ENCODE measurements at places on chromosomes 12 and 14.

- no peak for DNase-seq
Measured at GRCh38 chr12:26406813-26407212, 211.4 kb downstream of the SSPN start.

DNA sequence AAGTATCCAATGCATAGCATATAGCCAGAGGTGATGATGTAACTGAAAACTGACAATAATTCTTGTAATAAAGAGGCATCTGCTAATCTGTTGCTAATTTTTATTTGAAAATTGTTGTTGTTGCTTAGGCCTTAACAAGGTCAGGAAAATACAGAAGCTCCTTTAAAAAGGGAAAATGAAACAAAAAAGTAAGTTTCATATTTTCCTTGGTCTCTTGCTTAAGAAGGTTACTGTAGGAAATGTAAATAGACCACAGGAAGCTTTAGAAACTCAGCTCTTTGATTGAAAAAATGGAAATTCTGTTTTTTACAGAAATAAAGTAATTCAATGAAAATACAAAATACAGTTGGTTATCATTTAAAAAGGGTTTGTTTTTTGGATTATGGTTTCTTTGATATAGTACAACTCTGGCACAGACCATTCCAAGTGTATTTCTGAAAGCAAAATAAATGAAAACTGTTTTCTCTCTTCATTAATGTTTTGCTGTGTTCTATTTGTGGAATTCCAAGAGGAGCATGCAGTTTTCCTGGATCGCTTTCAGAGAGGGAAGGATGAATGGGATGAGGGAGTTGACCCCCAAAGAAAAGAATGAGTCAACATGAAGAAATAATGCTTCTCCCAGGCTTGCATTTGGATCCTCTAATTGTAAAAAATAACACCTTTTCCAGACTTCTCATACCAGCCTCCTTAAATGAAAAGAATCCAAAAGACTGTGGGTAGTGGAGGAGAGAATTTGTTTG is 398.0 kb upstream of the FAR2 start:
- DNase-seq = no peak

GRCh38 chr12:79098530-79098929 is 234.0 kb downstream of the SYT1 start:
- DNase-seq = no peak

GRCh38 chr14:55411426-55412389 is at the start of gene ATG14:
TSS of gene ATG14 (minus strand) at chr14:55411830. CDS start at chr14:55411822, 8 bp downstream.
- peak; percentile 73 for DNase-seq

GRCh38 chr12:33317746-33318145 is 121.9 kb downstream of the SYT10 start:
- DNase-seq = no peak

GRCh38 chr14:86938320-86938719 is 1054.7 kb downstream of the GALC start:
- DNase-seq = no peak

DNA sequence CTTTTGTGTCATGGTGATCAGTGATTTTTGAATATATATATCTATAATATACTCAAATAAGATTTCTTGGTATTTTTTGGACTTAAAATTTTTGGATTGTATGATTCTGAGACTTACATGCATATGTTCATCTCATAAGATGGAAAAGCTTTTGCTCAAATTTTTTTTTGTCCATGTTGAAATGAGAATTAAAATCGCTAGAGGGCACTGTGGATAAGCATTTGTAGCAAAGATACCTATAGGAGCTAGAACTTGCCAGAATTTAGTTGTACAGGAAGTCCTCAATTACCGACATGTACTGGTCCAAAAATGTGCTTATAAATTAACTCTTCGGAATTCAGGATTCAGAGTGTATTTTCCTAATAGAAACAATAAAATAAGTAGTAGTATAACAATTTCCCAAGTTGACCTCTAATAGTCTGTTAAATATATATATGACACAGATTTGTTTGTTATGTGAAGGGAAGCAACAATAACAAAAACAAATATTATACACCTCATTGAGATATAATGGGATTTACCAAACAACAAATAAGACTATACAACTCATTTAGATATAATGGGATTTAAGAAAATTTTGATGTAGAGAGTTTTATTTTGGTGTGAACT is 179.6 kb downstream of the TMEM117 start:
- no peak for DNase-seq

GRCh38 chr14:37147310-37147880 is 25.0 kb downstream of the SLC25A21 start:
- no peak for DNase-seq

- DNase-seq = peak; percentile 64
Measured at GRCh38 chr12:96194971-96195844, 1.0 kb downstream of the ELK3 start.

DNA sequence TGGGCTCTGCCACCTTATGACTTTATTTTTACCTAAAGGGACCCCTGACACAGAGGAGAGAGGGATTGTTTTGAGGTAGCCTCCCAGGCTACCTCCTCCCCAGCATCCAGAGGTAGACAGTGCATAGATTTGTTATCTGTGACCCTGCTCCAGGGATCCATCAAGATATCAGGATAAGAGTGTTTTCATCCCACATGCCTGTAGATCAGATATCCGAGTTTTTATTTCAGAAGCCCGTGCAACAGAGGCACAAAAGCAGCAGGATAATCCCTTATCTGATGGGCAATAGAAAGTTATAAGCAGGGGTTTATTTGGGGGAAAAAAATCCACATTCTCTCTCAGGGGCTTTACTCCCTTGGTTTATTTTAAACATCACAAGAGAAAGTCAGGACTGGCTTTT is 117.0 kb upstream of the RPH3A start:
- DNase-seq = no peak

DNA sequence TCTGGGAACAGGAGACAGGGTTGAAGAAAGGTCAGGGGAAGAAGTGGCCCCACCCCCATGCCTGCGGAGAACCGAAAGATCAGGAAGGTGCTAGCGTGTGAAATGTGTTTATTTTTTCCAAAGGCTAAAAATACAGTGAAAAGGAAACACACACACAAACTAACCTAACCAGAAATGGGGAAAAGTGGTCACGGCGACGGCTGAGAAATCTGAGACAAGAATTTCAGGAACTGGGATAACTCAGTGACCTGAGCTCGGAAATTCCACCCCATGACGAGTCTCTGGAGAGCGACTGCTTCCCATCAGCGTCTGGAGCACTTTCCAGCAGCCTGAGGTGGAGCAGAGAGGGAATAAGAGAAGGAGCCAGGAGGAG is 16.6 kb upstream of the RND1 start:
- DNase-seq = no peak

DNA sequence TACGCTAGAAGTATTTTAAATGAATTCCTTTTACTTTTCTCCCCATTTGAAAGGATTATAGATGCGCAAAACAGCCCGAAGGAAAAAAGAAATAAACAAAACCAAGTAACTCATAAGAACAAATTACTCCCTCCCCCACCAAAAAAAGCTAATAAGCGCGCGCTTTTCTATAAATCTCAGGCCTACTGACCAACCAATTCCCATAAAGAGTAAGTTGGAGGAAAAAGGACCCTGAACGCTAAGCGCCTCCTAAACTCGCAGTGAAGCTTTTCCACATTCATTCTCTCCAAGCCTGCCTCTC is 588 bp downstream of the MBIP start:
- DNase-seq = no peak

DNA sequence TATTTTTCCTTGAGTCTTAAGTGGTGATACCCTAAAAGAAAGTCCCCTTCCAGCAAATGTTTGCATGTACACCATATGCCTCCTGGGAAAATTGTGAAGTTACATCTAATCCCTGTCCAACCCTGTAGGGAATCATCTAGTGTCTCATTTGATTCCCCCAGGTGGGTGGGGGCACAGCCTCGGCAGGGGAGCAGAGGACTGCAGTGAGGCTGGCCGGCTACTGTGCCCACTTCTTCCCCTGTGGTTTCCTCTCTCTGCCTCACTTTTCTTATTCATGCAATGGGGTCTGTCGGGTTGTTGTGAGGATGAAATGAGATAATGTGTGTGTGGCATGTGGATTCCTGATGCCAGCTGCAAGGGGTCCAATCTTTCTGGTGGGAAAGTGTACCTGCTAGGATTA is 6.0 kb downstream of the PAPLN start:
- no peak for DNase-seq

DNA sequence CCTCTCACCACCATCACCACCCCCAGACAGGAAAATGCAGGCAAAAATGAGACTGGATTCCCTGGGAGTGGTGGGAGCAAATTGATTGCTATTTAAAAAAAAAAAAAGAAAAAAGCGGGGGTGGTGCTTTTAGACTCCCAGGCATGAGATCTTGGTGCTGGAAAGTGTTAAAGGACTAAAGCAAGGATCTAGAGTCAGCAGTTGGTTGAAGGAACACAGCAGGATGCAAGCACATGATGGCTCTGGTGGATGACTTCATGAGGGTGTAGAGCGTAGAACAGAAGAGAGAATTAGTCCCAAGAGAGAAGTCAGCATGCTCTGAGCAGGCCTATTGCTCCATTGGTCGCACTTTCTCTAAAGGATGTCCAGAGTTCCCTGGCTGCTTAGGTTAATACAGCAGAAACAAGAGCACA is 183.8 kb upstream of the HMGA2 start:
- no peak for DNase-seq

GRCh38 chr12:111467857-111468241 is 62.1 kb downstream of the SH2B3 start:
- DNase-seq = no peak

DNA sequence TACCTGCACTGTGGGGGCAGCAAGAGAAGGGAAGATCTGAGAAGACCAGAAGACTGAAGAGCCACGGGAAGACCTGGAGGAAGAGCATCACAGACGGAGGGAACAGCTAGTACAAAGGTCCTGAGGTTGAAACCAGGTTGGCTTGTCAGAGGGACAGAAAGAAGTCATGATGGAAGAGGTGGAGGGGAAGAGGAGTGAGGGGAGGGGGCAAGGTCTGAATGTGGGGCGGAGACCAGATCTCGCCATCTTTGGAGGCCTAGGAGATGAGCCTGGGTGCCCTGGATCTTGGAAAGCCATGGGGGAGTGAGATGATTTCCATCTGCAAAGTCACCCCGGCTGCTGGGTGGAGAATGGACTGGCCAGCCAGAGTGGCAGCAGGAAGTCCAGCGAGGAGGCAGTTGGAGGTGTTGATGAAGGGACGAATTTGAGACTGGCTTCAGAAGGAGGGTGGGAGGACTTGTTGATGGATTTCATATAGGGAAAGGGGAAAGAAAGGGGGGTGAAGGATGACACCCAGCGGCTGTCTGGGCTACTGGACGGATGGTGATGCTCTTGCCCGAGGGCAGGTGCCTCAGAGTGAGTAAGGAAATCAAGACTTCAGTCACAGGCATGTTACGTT is 14.6 kb upstream of the UBC start:
- DNase-seq = no peak

DNA sequence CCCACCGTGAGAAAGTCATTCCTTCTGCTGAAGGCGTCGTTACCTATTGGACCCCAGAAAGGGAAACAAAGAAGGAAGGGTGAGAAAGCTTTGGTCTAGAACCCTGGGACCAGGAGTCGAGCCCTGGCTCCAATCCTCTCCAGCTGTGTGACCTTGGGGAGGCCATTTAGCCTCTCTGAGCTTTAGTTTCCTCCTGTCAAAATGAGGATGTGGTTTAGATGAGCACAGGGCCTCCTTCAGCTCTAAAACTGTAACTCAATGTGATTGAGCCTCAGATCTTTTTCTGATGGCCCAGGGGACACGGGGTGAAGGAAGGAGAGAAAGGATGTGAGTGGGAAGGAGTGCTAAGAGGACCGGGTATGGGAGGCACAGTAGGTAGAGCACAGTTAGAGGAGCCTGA is 7.7 kb downstream of the JDP2 start:
- DNase-seq = no peak

DNA sequence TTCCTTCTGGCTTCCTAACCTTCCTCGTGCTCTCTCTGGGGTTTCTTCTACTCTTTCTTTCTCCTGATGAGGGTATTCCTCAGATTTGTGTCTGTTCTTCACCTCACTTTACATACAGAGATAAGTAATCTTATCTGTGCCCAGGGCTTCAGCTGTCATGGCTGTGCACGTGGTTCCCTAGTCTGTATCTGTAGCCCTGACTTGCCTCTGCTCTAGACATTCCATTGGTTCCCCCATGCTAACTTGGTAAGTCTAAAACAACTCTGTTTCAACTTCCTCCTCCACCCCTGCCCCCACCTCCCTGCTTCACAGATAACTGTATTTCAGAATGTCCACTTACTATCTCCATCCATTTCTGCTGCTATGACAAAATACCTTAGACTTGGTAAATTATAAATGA is 10.8 kb downstream of the DIP2B start:
- DNase-seq = no peak

- no peak for DNase-seq
Measured at GRCh38 chr12:3325736-3326135, 165.3 kb upstream of the PRMT8 start.

GRCh38 chr14:34502545-34503225 is 36.8 kb downstream of the EAPP start:
- no peak for DNase-seq

- DNase-seq = no peak
Measured at GRCh38 chr14:95398630-95399547, 79.2 kb upstream of the CLMN start.

DNA sequence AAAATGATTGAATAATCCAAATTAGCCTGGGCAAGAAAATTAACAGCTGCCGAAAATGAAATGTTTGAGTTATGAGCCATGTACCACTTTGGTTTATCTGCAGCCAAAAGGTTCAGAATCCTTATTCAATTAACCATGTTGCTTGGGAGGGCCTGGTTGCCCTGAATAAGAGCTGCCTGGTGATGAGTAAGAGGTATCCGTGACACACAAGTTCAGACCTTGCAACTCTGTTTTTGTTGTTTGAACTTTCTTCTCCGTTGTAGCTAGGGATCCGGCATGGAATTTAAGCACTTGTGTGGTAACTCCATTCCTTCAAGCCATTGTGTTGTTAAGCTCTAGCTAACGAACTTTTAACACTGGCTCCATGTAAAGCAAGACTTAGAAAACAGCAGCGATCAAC is 35.7 kb downstream of the FOXA1 start:
- no peak for DNase-seq

- no peak for DNase-seq
Measured at GRCh38 chr12:110774824-110775223, 32.1 kb upstream of the PPP1CC start.

- no peak for DNase-seq
Measured at GRCh38 chr14:21091821-21092272, 6.6 kb downstream of the ZNF219 start.

DNA sequence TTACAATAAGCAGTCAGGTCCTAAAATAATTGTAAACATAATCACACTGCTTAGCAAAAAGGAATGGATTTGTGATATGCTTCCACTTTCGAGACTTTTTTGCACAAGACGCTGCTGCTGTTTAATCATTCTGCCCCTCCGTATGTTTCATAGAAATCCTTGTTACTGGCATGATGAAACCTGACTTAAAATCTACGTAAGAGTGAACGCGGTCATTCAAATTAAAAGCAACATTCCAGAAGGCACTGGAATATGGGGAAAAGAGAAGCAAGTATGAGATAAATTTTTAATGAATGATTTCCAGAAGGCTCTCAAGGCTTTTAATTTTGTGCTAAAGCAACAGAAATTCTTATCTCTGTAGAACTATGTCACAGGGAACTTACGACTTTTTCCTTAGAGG is 1.1 kb downstream of the CNIH1 start:
- no peak for DNase-seq

DNA sequence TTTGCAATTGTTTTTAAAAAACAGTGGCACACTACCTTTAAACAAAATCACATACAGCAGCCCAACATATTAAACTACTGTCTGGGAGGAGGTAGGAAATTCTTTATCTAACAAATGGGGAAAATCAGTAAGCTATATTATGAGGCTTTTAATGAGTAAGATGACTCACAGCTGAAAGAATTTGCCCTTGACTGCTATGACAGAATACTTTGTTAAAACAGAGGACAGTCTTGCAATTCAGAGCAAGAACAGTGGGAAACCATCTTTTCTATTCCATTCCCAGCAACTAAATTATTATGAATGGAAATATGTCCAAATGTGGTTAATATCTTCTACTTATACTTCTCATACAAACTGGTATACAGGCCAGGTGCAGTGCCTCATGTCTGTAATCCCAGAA is 49.2 kb upstream of the SGPP1 start:
- DNase-seq = no peak

Measured in CD4-positive, alpha-beta T cell (primary cell).